ENCODE measurements at places on chromosomes 2 and 18. TPM values are rescaled to one million over a fixed set of nuclear protein-coding genes. Genes with fewer than 3 reads are reported as not detected.

DNA sequence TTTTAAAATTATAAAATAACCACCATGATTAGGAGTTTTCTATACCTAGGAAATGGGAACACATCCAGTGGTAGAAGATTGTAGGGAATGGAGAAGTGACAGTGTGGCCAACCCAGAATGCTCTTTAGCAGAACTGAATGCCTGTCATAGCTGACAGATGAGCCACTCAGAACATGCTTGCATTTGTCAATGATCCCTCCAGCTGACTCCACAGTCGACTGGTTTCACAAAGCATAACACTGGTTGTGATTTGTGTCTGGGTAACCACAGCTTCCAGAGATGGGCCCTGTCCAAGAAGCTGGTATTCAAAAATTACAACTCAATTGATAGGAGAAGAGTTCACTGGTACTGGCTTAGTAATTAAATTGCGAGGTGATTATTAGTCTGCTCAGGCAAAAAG, 9.0 kb upstream of the CTIF start:
- H3K4me3 ChIP-seq = no peak overlapping the region
- no peaks in the 10 kb centered on the region for H3K27me3 ChIP-seq
- no peaks in the 10 kb centered on the region for H3K36me3 ChIP-seq
- no peak for DNase-seq
- no peaks in the 10 kb centered on the region for H3K4me1 ChIP-seq
- H3K27ac ChIP-seq = no peak overlapping the region

DNA sequence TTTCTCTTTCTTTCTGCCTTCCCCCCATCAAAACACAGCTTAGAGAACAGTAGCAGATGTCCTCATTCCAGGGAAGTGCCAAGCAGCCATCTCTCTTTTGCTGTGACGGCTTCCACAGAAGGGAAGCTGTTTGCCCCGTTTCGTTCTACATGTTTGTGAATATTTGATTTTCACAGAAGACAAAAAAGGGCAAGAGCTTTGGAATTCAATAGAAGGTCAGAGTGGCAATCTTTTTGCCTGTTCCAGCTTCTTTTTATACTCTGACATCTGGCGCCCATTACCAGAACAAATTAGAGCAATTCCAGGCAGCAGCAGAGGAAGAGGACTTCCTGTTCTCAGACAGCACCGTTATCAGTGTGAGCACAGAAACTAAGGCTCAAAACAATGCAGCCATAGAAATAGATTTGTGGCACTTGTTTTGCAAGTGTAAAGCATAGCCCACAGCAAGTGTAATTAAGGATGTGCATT, 79.0 kb upstream of the CDH19 start:
- no peak overlapping the region for H3K27ac ChIP-seq
- H3K27me3 ChIP-seq = no peaks in the 10 kb centered on the region
- DNase-seq = no peak
- no peak overlapping the region for H3K4me3 ChIP-seq
- no peaks in the 10 kb centered on the region for H3K4me1 ChIP-seq
- no peaks in the 10 kb centered on the region for H3K36me3 ChIP-seq

DNA sequence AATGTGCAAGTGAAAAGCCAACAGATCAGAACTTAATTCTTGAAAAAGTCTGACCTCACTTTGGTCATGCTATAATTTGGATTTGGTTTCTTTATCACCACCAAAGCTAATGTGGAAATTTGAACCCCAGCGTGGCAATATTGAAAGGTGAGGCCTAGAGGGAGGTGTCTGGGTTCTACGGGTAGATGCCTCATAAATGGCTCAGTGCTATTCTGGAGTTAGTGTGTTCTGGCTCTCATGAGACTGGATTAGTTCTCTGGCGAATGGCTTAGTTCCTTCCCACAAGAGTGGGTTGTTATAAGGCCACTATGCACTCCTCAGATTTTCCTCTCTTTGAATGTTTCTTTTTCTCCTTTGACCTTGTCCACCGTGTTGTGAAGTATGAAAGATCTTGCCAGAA, 22.3 kb downstream of the ORC4 start:
- H3K27me3 ChIP-seq = no peaks in the 10 kb centered on the region
- no peak overlapping the region for H3K27ac ChIP-seq
- H3K4me1 ChIP-seq = no peaks in the 10 kb centered on the region
- no peak overlapping the region for H3K4me3 ChIP-seq
- no peak for DNase-seq

Gene TMEM163
- total RNA-seq = not detected

Gene STK17B
- 40.5 TPM for total RNA-seq

DNA sequence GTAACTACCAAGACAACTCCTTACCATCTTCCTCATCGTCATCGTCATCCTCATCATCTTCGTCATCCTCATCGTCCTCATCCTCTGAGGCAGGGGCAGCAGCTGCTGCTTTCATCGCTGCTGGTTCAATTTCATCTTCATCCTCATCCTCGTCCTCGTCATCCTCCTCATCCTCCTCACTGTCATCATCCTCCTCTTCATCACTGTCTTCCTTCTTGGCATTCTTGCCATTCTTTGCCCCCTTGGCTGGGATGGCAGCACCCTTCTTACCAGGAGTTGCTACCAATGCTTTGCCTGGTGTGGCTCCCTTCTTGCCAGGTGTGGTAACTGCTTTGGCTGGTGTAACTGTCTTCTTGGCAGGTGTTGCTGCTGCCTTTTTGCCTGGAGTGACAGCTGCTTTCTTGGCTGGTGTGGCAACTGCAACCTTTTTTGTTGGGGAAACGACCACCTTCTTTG, 2.7 kb downstream of the NCL start:
- peaks cover 10% of the 10 kb centered on the region for H3K4me1 ChIP-seq
- H3K36me3 ChIP-seq = peaks cover 45% of the 10 kb centered on the region
- no peaks in the 10 kb centered on the region for H3K27me3 ChIP-seq
- H3K4me3 ChIP-seq = no peak overlapping the region
- H3K27ac ChIP-seq = no peak overlapping the region

DNA sequence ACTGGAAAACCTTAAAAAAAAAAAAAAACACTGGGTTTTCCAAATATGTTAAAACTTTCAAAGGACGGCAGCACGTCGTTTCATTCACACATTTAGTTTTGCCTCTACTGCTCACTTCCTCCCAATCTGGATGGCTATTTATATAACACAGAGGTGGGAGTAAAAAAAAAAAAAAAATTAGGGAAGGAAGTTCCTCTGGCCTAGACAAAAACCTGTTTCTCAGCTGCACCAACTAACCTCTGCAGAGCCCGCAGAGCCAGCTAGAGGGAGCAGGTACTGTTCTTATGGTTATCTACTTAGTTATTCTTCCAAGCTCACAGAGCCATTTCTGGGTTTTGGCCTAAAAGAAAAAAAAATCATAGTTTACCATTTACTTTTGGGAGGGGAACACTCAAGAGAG, 28.1 kb downstream of the SLC1A4 start:
- H3K4me1 ChIP-seq = no peaks in the 10 kb centered on the region
- no peak for DNase-seq
- H3K27ac ChIP-seq = peak overlapping the region; percentile 34
- no peak overlapping the region for H3K4me3 ChIP-seq
- H3K36me3 ChIP-seq = no peaks in the 10 kb centered on the region

GRCh38 chr18:44536046-44536445, 144.6 kb upstream of the SETBP1 start:
- no peak overlapping the region for H3K4me3 ChIP-seq
- H3K27ac ChIP-seq = no peak overlapping the region
- H3K27me3 ChIP-seq = no peaks in the 10 kb centered on the region
- H3K36me3 ChIP-seq = no peaks in the 10 kb centered on the region
- H3K4me1 ChIP-seq = no peaks in the 10 kb centered on the region
- no peak for DNase-seq

DNA sequence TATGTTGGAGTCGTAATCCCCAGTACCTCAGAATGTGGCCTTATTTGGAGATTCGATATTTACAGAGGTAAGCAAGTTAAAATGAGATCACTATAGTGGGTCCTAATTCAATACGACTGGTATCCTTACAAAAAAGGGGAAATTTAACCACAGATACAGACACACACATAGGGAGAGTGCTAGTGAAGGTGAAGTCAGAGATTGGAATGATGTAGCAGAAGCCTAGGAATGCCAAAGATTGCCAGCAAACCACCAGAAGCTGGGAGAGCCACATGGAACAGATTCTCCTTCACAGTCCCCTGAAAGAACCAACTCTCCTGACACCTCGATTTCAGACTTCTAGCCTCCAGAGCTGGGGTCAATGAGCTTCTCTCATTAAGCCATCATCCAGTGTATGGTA, 17.7 kb upstream of the ACTR3 start:
- no peak overlapping the region for H3K4me3 ChIP-seq
- no peaks in the 10 kb centered on the region for H3K27me3 ChIP-seq
- peaks cover 8% of the 10 kb centered on the region for H3K4me1 ChIP-seq
- DNase-seq = no peak
- no peak overlapping the region for H3K27ac ChIP-seq

Gene MOGAT1
- not detected for total RNA-seq

- no peak overlapping the region for H3K27ac ChIP-seq
- no peaks in the 10 kb centered on the region for H3K36me3 ChIP-seq
- no peaks in the 10 kb centered on the region for H3K27me3 ChIP-seq
- no peak for DNase-seq
- no peak overlapping the region for H3K4me3 ChIP-seq
Measured at GRCh38 chr2:226953206-226953605, 117.4 kb downstream of the RHBDD1 start.

DNA sequence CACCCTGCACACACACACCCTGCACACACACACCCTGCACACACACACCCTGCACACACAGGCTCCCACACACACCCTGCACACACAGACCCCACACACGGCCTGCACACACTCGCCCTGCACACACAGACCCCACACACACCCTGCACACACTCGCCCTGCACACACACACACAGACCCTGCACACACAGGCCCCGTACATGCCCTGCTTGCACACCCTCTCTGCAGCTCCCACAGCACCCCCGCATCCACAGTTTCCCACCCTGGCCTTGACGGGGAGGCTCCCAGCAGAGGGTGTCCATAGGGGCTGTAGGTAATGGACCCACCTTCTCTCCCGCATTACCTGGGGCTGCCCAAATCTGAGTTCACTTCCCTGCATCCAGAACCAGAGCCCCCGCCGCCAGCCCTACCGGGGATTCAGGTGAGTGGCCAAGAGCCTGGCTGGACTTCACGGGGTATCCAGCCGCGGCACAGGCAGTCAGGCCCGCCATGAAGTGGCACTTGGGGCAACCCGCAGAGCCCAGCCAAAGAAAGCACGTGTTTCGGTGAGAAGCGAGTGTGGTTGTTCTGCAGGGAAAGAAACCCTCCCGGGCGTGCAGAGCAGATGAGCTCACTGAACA, 88.6 kb upstream of the GPC1 start:
- H3K27me3 ChIP-seq = no peaks in the 10 kb centered on the region
- no peak overlapping the region for H3K27ac ChIP-seq
- no peaks in the 10 kb centered on the region for H3K36me3 ChIP-seq
- H3K4me3 ChIP-seq = no peak overlapping the region

Gene IL1B
- 5.7 TPM for total RNA-seq

DNA sequence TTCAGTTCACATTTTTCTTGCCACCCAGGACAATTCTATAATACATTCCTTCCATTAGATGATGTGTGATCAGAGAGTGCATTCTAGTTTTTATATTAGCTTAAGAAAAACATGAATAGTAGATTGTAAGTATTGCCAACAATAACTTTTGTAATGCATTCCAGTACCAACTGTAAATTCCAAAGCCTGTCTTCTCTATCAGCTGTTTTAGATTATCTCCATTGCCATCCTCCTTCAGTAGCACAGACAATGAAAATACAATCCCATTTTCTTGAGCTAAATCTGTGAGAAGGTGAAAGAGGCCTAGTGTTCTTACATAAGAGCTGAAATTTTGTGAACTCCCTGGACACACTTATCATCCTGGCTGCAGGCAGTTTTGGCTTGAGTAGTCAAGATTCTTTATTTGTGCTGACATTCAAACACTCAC, 103.9 kb downstream of the CCBE1 start:
- H3K27me3 ChIP-seq = no peaks in the 10 kb centered on the region
- no peaks in the 10 kb centered on the region for H3K4me1 ChIP-seq
- no peak overlapping the region for H3K27ac ChIP-seq
- no peak for DNase-seq
- no peak overlapping the region for H3K4me3 ChIP-seq

Gene SCN7A
- 6.7 TPM for total RNA-seq

DNA sequence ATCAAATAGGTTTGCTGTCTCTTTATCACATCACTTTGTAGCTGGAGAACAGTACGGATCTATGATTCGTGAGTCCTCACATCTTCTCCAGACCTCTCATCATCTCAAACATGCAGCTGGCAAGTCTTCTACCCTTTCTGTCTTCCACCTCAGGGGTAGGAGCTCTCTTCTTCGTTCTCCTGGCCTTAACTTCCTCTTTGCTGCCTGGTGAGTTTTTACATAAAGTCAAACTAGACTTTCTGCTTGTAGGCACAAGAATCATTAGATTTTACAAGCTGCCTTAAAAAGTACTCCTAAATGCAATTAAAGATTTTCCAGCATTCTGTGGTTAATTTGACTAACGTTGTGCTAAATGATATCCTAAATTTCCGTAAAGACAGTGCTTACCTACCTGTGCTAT, 43.7 kb upstream of the TANK start:
- no peak overlapping the region for H3K4me3 ChIP-seq
- no peak for DNase-seq
- H3K36me3 ChIP-seq = no peaks in the 10 kb centered on the region
- no peak overlapping the region for H3K27ac ChIP-seq

Gene IFIH1
- 21.1 TPM for total RNA-seq

DNA sequence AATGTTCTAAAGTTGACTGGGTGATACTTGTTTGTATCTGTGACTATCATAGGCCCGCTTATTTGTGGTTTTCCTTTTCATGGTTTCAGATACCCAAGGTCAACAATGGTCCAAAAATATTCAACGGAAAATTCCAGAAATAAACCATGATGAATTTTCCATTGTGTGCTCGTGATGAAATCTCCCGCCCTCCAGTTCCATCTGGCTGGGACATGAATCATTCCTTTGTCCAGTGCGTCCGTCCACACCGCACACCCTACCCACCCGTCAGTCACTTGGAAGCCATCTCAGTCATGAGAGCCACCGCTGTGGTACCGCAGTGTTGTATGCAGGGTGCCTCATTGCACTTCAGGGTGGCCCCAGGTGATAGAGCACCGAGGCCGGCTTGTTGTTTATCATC, 268.2 kb upstream of the PXDN start:
- no peak overlapping the region for H3K4me3 ChIP-seq
- no peaks in the 10 kb centered on the region for H3K27me3 ChIP-seq

Gene ACADL
- total RNA-seq = 0.12 TPM

Gene ALPI
- 9.4 TPM for total RNA-seq

- DNase-seq = no peak
- H3K4me3 ChIP-seq = no peak overlapping the region
- no peaks in the 10 kb centered on the region for H3K36me3 ChIP-seq
- H3K27ac ChIP-seq = no peak overlapping the region
- H3K27me3 ChIP-seq = no peaks in the 10 kb centered on the region
- H3K4me1 ChIP-seq = no peaks in the 10 kb centered on the region
Measured at GRCh38 chr2:15968280-15969178, 28.2 kb downstream of the MYCN start.

Gene BUB1
- total RNA-seq = 47.3 TPM

Gene LRRC30
- not detected for total RNA-seq

DNA sequence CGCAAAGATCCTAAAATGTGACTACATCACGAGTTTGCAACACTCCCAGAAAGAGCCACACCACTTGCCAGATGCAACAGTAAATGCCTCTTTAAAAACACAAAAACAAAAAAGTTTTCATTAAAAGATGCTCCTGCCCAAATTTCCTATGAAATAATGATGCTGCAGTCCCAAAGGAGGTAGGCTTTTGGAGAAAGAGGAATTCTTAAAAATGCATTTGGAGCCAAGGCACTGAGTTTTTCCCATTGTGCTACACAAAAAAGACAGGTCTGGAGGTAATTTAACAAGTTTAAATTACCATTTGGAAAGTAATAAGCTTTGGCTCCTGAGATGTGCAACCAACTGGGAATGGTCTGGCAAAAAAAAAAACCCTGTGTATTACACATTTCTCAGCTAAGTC, 145.0 kb downstream of the PID1 start:
- H3K4me3 ChIP-seq = no peak overlapping the region
- no peak for DNase-seq
- no peaks in the 10 kb centered on the region for H3K36me3 ChIP-seq
- H3K4me1 ChIP-seq = no peaks in the 10 kb centered on the region
- no peak overlapping the region for H3K27ac ChIP-seq
- no peaks in the 10 kb centered on the region for H3K27me3 ChIP-seq

Data from colonic mucosa (tissue), 4 donors.